Kidney capillary endothelial cell (primary cell): ENCODE measurements at places on chromosomes 12 and 14.
A peak's percentile ranks its signal among the peaks of the same experiment; 100 is the strongest.

GRCh38 chr12:118430516-118430915, 54.2 kb downstream of the SUDS3 start:
- DNase-seq = no peak

GRCh38 chr14:44745371-44745770, 216.4 kb downstream of the KLHL28 start:
- no peak for DNase-seq

- DNase-seq = no peak
Observed at GRCh38 chr12:49219417-49220026, 30.6 kb upstream of the TUBA1A start.

- no peak for DNase-seq
Observed at GRCh38 chr14:51454351-51454750, 197.4 kb upstream of the FRMD6 start.

DNA sequence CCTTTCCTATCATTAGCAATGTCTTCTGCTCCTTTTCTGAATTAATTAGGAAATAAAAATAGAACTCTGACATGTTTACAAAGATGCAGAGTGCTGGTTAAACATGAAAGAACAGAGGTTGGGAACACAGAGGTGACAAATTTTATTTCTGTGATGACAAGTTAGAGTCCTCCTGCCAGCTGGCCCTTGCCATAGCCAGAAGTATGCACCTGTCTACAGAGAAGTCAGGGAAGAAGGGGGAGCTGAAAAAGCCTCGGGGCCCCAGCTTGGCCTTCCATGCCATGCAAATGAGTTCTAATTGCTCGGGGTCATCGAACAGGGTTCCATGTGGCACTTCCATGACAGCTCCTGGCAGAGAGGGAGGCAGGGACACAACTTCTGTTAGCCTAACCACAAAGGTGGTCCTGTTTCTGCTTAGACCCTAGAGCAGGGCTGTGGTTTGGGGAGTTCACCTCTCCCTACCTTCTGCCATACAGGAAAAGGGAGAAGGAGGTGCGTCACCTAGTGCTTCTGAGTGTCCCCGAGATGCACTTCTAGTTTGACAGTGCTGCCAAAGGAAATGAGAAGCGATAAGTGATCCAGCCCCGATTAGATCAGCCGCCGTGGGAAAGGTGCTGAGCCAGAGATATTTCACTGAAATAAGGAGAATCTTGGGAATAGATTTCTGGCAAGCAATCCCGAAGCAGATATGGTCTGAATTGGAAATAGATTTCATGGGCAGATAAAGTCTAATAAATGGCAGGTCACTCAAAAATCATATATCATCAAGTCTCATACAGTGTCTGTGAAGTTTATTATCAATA, 155.8 kb upstream of the FOXN3 start:
- DNase-seq = no peak

DNA sequence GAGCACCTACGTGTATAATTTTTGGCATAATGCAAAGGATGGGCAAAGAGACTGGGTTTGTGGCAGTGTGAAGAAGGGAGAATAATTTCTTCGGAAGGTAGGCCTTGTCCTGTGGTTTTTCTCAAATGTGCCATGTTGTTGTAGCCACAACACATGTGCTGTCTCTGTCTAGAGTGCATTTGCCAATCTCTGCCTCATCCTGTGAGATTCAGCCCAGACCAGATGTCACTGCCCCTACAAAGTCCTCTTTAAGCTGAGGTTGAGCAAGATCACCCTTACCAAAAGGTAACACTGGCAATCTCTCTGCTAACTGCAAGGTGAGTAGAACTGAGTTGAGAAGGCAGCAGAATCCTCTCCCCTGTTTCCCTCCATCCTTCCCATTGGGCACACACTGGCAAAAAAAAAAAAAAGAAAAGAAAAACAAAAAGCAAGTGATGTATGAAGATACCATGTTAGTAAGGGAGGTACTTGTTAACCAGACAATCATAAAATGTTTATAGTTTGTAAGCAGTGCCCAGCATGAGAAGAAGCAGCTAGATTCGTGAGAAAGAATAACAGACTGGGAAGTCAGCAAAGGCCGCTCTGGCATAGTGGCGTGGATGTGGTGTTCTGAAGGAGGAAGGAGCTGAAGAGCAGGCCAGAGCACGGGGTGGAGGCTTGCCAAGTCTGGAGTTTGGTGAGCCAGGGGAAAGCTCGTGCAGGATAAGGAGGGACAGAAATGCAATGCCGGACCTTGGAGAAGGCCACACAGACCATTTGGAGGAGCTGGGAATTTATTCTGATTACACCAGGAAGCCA, 18.9 kb downstream of the DYRK2 start:
- DNase-seq = no peak

- no peak for DNase-seq
Observed at GRCh38 chr14:66273261-66273832, 212.8 kb upstream of the CCDC196 start.

GRCh38 chr14:76050797-76051392, 65.3 kb downstream of the IFT43 start:
- DNase-seq = peak; percentile 63

DNA sequence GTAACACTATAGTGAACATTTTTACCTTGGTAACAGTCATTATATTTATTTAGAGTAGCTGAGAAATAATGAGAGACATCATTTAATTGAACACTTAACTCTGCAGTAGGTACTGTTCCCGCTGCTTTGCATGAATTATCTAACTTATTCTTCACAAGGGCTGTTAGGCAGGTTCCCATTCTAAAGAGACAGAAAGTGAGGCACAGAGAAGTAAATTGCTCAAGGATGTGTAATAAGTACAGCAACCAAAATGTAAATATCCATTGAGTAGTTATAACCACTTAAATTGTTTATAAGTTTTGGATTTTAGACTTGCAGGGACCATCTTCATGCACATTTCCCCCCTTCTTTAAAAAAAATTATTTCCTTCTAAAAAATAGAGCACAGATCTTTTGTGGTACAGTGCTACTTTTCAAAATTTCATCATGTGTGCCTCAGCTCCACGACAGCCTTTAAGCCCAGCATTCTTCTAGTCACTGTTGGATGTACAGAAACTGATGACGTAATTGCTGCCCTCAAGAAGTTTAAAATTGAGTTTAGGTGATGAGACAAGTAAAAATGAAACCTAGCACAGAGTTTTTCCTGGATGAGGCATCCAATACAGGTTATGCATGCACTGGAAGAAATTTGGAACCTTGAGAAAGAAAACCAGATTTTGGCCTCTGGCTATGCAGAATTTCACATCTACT, 6.0 kb upstream of the MANSC4 start:
- peak; percentile 65 for DNase-seq

DNA sequence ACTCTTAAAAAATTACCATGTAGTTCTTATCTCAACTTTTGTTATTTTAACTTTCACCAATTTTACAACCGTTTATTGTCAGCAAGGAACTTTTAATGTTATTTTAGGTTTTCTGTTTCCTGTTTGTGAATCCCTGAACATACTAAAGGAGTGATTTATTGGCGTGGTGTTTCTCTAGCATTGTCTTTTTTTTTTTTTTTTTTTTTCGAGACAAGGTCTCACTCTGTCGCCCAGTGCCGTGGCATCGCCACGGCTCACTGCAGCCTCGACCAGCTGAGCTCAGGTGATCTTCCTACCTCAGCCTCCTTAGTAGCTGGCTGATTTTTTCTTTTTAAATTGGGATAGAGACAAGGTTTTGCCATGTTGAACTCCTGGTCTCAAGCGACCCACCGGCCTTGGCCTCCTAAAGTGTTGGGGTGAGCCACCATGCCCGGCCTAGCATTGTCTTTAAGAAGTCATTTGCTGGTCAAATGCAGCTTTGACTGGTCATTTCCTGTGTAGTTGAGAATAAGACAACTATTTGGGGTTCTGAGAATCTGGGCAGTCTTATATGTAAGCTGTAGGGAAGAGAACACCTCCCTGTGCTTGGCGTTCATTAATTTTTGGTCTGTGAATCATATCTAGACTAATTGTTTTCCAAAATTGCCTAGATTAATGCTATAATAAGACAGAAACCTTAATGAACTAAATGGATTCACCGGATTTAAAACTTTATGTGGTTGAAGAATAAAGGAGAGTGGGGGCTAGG, 2.1 kb downstream of the WASHC4 start:
- peak; percentile 81 for DNase-seq

GRCh38 chr14:56539862-56540261, 39.7 kb upstream of the TMEM260 start:
- DNase-seq = no peak

GRCh38 chr12:7039403-7039802, 21.1 kb upstream of the C1S start:
- DNase-seq = no peak

GRCh38 chr12:94429633-94430032, 30.0 kb downstream of the CEP83 start:
- DNase-seq = no peak

GRCh38 chr14:92596331-92596907, 82.8 kb downstream of the RIN3 start:
- no peak for DNase-seq

- DNase-seq = no peak
Observed at GRCh38 chr12:18747895-18748294, 10.0 kb downstream of the CAPZA3 start.

GRCh38 chr14:53962953-53963319, 6.3 kb upstream of the BMP4 start:
- no peak for DNase-seq

- DNase-seq = no peak
Observed at GRCh38 chr14:22767323-22767589, 768 bp downstream of the OXA1L start.

GRCh38 chr14:75315144-75315543, 36.5 kb downstream of the FOS start:
- no peak for DNase-seq

- DNase-seq = no peak
Observed at GRCh38 chr14:37591311-37591940, 3.6 kb downstream of the FOXA1 start.

- no peak for DNase-seq
Observed at GRCh38 chr12:63862187-63862968, 17.9 kb downstream of the SRGAP1 start.

- DNase-seq = no peak
Observed at GRCh38 chr14:88488897-88489296, 65.9 kb downstream of the PTPN21 start.

DNA sequence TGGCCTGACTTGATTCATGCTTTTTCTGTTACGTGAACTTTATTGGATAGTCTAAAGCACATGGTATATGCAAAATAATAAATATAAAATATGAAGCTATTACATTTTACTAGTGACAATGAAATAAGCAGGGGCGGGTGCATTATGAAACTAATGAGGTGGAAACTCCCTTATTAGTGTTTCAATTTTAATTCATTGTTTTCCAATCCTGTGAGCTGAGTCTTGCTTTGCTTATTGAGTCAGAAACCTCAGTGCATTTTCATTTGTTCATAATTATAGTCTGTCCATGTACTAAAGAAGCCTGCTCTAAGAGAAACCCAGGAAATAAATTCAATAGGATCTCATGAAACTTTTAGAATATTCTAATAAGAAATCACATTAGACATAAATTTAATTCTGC, 78.5 kb downstream of the CNTN1 start:
- DNase-seq = no peak

GRCh38 chr12:18283831-18284230, 22.5 kb downstream of the PIK3C2G start:
- DNase-seq = no peak

GRCh38 chr12:9130244-9130643, 14.5 kb upstream of the A2M start:
- no peak for DNase-seq

DNA sequence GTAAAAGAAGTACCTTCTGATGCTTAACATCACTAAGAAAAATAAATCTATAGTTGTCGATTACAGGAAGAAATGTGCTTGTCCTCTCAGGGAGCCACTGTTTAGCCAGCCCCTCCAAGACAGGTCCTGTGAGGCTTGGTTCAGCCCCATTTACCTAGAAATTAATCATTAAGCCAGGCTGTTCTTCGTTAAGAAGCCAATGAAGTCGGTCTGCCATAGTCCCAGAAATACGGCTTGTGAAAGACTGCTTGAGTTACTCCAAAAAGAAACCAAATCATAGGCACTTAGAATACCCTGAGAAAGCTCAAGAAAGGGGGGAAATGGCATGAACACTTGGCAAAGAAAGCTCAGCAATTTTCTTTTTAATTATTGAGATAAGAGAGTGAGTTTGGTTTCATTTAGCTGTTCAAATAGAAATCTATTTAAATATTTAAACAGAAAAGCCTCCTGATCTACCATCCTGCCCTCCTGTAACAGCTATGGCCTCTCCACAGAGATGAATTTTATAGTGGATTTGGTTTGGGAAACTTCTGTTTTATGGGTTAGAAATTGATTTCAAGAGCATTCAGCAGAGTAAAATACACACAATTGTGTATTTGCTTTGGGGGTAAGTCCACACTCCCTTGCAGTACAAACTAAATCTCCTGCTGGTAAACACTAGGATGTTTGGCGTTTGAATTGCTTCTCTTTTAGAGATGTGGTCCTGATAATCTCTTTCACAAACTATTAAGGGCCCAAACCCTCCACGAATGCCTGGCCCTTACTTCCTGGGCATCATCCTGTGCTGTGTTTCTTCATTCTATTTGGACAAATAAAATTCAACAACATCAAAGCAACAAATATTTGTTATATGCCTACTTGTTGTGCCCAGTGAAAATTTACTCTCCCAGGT, 234.4 kb downstream of the SEC23A start:
- DNase-seq = no peak

DNA sequence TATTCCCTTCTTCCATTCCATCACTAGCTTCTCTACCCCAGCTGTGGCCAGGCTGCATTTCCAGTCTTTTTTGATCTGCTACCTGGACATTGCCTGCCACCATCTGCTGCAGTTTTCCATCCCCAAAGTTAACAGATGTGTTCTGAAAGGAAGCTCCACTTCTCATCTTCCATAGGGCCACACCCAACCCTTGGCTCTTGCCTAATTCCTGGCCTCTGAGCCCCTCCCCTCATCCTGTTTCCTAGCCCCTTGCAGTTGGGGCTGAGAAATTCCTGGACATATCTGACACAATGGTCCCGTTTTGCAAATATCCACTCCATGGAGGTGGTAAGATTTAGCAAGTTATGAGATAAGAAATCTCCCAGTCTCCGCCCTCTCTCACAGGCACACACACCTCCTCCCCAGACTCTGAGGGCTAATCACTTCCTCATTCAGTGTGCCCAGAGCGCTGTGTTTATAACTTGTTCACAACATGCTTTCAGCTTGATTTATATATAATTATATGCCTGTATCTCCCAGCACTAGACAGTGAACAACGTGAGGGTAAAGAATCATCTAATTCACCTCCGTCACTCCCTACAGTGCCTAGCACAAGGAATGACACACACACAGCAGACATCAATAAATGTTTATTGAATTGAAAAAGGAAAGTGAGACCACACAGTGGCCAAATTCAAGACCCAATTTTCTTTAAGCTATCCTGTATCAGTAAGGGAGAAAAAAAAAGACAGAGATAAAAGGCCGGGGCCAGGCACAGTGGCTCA, 13.4 kb downstream of the SMUG1 start:
- DNase-seq = no peak

- DNase-seq = no peak
Observed at GRCh38 chr12:2772370-2772769, 22.4 kb upstream of the FKBP4 start.

DNA sequence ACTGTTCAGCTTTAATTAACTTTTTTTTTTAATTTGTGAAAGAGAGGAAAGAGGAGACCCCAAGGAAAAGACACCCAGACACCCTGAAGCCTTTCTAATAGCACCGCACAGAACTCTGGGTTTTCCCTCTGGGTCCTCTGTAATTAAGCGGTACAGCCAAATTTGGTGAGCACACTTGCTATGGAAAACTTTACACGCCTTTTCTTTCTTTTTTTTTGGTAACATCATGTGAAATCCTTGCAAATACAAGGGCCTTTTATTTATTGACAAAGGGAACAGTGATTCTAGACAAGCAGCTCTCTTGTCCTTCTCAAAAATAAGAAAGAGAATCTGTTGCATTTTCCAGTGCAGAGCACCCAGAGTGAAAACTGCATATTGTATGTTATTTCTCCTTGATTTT, 44.4 kb upstream of the CPM start:
- DNase-seq = no peak
